ENCODE measurements at places on chromosomes 7 and 10.

- no peak for DNase-seq
Measured at GRCh38 chr7:70706204-70706603, 425.7 kb upstream of the GALNT17 start.

GRCh38 chr7:139494835-139495579, 11.5 kb upstream of the KLRG2 start:
- no peak for DNase-seq

DNA sequence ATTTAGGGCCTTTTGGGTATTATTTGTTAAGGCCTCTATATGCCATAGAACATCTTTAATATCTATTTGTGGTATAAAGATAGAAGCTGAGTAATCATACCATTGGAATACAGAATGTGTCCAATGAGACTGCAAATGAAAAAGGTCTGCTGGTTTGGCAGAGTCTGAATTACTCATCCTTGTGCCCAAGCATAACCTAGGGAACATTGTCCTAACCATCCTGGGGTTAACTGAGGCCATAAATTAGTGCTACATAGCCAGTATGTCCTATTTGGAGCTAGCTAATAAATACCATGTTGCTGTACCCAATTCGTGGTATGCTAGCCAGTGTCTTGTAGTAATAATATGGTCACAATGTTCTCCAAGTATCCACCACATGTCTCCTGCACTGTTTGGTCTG, 117.1 kb downstream of the ANKRD26 start:
- DNase-seq = no peak

DNA sequence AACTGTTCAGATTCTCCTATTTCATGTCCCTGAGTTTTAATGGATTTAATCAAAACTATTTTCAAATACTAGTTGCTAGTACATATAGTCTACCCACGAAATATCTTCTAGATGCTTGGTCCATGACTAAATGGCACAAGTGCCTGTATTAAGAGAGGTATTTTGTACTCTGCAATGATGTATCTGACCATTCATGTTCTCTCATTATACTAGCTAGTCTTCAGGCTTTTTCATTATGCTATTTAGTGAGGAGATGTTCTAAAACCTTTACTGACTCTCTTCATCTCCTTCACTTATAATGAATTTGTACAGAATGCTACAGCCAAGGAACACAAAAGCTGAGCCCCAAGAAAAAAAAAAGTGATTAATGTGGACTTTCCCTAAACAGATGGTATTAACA, 222.5 kb downstream of the AHR start:
- no peak for DNase-seq

- DNase-seq = no peak
Measured at GRCh38 chr10:99742254-99742653, 10.2 kb downstream of the CUTC start.

DNA sequence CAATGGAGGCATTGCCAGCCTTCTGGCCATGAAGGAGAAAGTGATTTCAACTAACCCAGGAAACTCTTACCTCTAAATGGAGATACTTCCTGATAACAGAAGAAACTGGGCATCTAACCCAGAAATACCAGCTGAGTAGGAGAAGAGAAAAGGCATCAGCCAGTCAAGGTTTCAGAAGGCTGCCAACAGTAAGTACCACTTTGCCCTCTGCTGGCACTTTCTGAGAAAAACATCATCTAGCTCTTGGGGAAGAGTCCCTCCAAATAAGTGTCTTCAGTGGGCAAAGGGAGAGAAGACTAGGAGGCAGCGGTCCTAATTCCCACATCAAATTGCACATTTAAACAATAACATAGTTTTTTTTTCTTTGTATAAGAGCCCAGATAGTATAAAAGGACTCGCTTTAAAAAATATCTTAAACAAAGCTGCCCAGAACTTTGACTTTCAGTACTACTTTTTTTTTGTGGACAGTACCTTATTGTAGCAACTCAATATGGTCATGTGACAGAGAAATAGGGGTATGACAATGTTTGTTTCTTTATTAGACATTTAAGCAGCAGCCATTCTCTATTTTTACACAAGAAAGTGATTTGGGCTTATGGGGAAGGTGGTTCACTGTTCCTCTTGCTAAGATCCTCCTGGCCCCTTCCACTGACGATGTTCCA, 157.3 kb downstream of the CTTNBP2 start:
- DNase-seq = no peak

Measured in stimulated activated naive CD4-positive, alpha-beta T cell treated with Interleukin-2 at 50 U/mL for 16 hours (primary cell).